Naive B cell (primary cell): ENCODE measurements at places on chromosomes 11 and 22.

DNA sequence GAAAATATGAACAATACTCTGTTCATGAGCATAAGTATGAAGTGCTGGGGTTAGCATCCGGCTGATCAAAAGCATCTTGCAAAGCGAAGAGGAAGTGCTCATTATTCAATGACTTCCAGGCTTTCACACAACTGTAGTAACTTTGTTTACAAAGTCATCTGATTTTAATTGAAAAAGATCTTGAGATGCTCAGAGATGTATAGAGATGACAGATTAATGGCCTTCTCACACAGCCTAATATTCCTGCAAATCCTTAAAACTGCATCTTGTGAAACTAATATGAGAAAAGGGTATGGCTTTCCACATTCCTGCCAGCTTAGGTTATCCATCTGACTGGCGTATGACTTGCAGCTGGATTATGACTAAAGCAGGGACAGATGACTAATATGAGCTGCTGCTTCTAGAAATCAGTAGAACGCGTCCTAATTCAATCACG is 125.4 kb downstream of the CASP12 start:
- DNase-seq = no peak

DNA sequence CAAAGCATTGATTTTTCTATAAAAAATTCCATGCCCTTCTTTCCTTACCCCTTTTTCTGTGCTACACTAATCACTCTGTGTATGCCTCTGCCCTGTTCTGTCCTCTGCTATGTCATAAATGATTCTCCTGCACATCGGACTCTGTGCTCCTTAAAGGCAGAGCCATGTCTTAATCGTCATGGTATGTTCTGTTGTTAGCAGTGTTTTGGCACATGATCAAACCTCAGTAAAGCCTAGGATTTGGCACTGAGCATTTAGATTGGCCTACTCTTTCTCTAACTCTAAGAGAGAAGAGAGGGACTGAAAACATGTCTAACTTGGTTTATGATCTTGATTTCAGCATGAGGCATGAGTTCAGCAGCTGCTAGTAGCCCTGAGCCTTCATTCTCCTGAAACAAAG is 266.9 kb downstream of the AASDHPPT start:
- DNase-seq = no peak

DNA sequence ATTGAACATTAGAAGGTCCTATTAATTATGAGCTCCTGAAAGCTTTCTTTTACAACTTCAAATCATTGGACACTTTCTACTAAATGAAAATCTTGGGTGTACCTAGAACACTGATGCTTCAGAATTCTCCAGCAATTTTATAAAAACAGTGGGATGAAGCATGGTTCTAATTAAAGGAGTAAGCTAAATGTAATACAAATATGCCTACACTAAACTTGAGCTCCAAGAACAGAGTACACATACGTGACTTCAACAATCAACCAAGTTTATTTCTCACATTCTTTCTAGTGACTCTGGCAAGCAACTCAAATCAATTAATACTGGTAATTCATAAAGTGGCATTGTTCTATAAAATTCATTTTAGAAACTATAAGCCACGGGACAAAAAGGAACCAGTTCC is 55.5 kb downstream of the PITPNB start:
- no peak for DNase-seq

- no peak for DNase-seq
Measured at GRCh38 chr11:11302565-11302964, 50.5 kb downstream of the CSNK2A3 start.

DNA sequence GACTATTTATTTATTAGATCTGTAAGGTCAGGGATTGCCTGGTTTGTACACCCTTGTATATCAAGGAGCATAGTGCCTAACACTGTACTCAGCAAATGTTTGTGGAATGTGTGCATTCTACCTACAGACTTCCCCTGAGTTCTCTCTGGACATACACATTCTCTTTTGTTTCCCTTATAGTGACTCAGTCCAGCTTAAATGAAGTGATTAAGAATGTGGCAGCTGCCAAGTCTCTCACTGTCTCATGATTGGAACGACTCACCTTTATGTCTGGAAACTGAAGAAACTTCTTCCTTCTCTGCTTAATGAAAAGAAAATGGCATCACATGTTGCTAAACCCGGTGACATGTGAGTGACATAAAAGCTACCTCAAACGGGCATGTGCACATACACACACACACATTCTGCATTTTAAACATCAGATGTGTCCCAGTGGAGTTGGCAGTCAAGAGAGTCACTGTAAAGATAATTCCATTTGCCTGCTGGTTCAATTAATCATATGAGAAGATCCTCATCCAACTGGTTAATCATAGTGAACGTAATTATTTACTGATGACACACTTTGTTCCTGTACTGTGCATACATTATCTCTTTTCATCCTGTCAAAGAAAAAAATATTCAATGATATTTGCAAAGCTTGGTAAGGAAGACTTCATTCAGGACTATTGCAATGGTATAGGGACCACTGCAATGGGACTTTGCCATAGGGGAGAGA is 42.8 kb downstream of the GLYAT start:
- DNase-seq = no peak

GRCh38 chr11:2982214-2982613 is 9.9 kb downstream of the NAP1L4 start:
- DNase-seq = no peak

DNA sequence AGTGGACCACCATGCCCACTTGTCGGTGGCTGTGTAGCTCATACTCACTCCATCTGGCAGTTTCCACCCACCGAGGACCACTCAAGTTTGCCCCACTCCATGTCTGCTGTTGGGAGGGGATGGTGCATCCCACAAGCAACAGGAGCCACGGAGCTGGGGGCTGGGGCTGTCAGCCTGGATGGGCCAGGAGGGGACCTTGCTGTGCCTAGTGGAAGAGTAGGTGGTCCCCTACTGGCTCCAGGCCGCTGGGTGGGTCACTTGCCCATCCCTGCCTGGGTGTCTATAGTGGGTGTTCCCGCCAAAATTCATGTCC is 57.0 kb downstream of the SMIM38 start:
- DNase-seq = no peak

- DNase-seq = no peak
Measured at GRCh38 chr11:19820100-19820499, 107.5 kb downstream of the NAV2 start.

DNA sequence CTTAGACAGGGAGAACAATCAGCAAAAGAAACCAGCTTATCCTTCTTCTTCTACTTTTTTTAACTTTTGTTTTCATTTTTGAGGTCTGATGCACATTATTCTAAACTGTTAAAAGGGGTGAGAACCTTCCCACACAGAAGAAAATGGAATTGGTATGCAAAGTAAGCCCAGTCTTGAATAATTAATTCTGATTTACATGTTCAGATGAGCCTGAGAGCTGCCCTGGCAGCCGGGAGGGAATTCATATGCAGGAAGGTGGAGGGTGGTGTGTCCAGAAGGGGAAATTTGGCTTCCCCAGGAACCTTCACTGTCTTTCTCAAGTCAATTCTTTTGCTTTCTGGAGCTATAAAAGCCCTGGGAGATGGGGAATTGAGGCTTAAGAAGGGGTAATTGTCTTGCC is 181.0 kb downstream of the INSC start:
- no peak for DNase-seq

DNA sequence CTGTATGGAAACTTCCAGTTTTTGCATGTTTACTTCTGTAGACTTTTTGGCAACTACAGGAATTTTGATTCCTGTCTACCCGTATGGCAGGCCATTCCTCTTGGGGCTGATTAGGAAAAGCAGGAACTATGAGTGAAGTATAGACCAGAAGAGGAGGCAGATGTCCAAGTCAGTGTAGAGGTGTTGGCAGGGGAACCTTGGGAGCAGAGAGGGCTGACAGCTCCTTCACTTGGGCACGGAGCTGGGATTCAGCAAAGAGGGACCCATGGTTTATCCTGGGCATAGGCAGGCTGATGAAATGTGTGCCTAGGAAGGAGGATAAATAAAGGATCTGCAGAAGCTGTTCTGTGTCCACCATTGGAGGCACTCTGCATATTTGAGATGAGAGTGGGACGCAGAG is 33.1 kb downstream of the TREH start:
- DNase-seq = no peak

GRCh38 chr22:44497218-44497904 is 672 bp downstream of the RTL6 start:
- DNase-seq = no peak

DNA sequence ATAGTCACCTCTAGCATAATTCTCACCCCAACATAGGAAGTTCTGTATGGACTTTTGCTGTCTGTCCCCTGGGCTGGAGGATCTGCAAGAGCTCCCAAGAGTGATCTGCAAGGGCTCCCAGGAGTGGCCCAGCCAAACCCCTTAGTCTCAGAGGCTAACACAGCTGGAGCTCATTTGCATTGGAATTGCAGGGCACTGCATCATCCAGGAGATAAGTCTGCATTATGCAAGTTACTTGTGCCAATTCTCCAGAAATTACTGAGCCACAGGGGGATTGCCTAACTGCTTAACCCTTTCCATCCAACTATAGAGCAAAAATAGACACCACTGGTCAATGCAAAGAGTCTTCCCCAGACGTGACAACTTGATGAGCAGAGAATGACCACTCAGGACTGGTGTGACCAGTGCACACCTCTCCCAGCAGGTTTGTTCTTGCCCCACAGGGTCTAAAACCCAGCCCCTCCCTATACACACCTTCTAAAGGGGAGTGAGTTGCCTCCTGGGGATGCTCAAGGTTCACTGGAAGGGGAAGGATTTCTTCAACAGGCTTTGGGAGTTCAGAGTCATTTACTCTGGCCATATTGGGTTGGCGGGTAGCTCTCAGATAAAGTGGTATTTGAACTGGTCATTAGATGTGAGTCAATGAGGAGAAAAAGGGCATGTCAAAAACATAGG is 38.4 kb downstream of the POU2AF3 start:
- DNase-seq = no peak

DNA sequence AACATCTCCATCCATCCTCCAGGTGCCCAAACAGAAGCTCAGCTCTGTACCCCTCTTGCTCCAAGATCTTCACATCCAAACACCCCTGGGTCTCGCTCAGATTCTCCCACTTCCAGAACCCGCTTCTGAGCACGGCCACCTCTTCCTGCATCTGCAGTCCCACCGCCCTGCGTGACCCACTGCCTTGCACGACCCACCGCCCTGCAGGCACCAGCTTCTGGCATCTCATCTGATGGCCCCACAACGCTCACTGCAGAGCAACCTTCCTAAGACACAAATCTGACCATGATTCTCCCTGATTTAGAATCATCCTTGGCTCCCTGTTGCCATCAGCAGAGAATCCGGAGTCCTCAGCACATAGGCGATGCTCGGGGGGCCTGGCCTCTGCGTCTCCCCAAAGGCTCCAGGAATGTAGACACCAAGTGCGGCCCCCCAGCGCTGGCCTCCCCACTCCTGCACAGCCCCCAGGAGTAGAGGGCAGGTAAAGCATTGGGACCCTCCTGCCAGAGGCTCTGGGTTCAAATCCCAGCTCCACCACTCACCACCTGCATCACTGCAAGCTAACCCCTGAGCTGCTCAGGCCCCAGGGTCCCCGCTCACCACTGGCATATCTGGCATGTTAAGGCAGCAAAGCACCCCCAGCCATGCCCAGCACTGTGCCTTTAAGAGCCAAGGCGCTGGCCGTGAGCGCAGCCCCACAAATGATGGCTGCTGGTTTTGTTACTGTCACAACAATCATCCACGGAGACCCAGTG is 459.3 kb downstream of the BRD1 start:
- DNase-seq = no peak

DNA sequence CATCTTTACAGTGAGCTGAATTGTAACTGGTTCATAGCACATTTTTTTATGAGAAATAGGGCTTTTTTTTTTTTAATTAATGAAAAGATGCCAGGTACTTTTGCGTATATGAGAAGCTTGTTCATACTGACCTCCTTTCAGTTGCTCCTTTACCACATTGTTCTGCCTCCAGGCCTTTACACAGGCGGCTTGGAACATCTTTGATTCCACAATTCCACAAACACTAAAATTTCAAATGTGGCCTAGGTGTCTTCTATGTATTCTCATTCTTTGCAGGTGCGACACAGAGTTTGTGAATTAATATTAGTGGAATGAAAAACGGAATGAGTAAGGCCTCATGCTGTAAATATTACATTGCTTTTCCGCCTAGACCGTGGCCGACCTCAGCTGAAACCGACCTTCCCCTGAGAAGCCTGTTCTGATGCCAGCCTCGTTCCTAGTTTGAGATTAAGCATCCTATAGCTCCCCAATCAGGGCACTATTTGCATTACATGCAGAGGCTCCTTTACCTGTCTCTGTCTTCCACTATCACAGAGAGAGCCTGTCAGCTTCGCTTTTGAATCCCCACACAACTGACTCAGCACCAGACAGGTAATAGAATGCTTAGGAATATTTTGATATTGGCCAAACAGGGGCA is 125.8 kb downstream of the LDLRAD3 start:
- no peak for DNase-seq

DNA sequence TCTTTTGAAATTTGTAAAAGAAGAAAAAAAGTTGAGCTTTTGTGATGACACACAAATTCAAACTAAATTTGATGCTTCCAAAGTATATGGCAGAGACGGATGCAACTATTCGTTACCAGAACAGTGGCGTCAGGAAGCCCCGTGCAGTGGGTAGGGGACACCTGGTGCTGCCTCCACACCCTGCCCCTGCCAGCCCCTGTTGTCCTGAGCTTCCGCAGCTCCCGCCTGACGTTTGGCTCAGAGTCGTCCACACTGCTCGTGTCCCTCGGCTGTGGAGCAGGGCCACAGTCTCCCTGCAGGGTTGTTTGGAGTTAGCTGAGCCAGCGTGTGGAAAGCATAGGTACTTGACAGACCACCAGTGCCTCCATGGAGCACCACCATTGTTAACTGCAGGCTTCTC is 86.3 kb downstream of the ATXN10 start:
- DNase-seq = no peak

DNA sequence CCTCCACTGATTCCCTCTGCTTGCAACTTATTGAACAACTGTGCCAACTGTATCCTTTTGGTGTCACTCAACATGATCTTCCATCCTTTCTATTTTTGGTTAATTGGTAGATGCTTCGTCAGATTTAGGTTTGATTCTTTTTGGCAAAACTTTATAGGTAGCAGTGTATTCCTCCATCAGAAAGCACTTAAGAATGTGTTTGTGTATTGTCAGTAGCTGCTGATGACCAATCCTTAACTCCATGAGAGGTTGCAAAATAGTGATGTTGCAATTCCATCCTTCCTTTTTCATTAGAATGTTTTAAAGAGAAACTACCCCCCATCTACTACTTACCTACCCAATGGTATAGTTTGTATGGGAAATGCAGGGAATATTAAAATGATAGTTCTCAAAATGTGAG is 22.1 kb downstream of the FAM76B start:
- DNase-seq = no peak

GRCh38 chr11:43573873-43574272 is 106.7 kb upstream of the HSD17B12 start:
- no peak for DNase-seq

DNA sequence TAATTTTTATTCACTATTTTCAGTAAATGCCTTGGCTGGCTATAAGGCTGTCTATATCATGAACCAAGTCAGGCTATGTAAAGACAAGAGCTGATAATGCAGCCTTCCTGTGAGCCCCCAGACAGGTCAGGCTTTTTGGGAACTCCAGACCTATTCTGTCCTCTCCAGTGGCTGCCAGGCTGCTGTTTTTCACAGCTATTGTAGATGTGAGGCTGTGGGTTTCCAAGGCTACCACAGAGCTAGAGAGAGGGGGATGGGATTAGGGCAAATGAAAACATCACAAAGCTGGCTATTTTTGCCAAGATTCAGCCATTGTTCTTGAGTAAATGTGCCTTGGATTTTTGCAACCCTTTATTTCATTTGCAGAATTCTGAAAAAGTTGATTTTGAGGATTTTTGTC is 55.7 kb upstream of the SORL1-AS1 start:
- DNase-seq = no peak

- DNase-seq = no peak
Measured at GRCh38 chr11:95102733-95103132, 13.1 kb downstream of the ENDOD1 start.
